Naive thymus-derived CD8-positive, alpha-beta T cell (primary cell): ENCODE measurements at places on chromosomes 11 and 22. TPM values are rescaled to one million over a fixed set of nuclear protein-coding genes. Genes with fewer than 3 reads are reported as not detected.

DNA sequence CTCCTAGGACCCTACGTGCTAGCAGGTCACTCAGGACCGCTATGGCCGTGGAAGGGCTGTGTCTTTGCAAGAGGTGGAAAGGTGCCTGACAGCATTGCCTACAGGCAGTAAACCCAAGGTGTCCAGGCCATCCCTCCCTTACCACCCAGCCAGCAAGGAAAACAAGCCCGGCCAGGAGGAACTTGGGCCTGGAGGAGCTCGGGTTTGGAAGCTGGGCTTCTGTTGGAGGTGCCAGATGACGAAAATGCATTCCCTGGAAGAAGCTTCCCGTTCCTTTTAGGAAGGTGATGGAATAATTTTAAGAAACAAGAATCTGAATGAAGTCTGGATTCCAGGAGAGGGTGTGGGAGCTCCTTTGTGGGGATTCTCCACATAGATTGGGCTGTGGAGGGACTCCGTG lies 23.6 kb downstream of the FBLN1 start:
- no peaks in the 10 kb centered on the region for H3K27me3 ChIP-seq
- H3K27ac ChIP-seq: no peak overlapping the region
- no peak for DNase-seq
- no peaks in the 10 kb centered on the region for H3K4me1 ChIP-seq

The PHF21B gene
- total RNA-seq: not detected

GRCh38 chr22:46491946-46492345 lies 45.5 kb downstream of the CELSR1 start:
- no peak overlapping the region for H3K4me3 ChIP-seq
- peaks cover 12% of the 10 kb centered on the region for H3K27me3 ChIP-seq
- H3K4me1 ChIP-seq: no peaks in the 10 kb centered on the region
- no peaks in the 10 kb centered on the region for H3K36me3 ChIP-seq

DNA sequence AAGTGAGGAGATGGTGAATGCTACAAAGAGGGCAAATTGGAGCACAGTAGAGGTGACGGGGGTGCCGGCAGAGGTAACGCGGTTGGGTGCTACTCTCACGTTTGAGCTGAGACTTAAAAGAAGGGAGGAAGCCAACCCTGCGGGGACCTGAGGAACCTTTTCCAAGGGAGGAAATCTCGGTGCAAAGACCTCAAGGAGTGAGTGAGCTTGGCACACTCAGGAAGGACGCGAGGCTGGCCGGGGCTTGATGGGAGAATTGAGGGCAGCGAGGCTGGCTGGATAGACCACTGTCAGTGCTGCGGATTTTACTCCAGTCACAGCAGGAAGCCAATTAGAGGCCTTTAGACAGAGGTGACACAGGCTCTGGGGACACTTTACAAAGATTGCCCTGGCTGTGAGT lies 25.0 kb downstream of the TSKU start:
- no peak overlapping the region for H3K4me3 ChIP-seq
- DNase-seq: no peak
- H3K36me3 ChIP-seq: no peaks in the 10 kb centered on the region
- H3K4me1 ChIP-seq: peaks cover 38% of the 10 kb centered on the region

DNA sequence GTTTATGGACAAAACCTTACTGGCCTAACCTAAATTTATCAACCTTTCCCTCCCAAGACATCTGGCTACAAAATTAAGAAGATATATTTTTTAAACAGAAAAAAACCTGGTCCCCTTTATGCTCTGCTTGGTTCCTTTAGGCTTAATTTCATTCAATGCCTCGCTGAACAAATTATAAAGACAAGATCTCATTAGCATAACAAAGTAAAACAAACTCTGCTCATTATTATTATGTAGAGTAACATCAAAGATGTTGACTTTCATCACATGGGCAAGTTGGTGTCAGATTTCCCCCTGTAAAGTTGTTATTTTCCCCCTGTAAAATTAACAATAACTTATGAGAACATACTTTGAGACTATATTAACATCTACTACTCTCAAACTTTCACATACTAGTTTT lies 11.0 kb downstream of the RRAS2 start:
- H3K27ac ChIP-seq: no peak overlapping the region
- H3K36me3 ChIP-seq: no peaks in the 10 kb centered on the region
- no peak for DNase-seq

DNA sequence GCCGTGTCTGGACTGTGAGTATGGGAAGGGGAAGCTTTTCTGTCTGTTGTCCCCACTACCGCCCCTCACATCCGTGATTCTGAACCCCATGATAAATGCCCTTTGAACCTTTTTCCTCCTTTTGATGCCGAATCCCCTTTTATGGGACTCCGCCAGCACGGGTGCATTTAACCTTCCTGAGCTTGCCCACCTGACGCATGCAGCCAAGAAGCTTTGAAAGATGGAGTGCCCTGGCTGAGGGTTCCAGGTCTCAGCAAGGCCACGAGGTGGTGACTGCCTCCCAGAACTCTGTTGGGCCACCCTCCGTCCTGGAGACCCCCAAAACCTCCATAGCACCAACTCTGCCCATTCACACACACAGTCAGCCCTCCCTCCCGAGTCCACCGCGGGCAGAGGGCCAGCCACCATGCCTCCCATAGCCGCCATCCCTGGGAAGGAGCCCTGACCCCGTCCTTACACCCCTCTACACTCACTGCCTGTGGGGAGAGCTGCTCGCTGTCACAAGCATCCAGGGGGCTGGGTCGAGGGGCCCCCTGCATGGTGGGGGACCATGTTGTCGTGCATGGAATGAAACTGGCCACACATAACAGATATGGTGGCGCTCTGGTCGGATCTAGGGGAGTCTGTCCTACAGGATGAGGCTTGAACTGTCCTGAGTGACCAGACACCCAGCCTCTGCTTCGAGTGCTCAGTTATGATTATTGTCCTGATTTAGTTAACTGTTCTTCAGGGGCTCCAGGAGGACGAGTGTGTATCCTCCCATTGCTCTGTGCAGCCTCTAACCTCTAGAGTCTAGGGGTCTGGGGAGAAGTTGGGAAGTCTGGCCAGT lies 822 bp upstream of the COMT start:
- DNase-seq: no peak
- peak overlapping the region; percentile 94 for H3K27ac ChIP-seq
- peaks cover 23% of the 10 kb centered on the region for H3K4me1 ChIP-seq
- peaks cover 22% of the 10 kb centered on the region for H3K36me3 ChIP-seq

DNA sequence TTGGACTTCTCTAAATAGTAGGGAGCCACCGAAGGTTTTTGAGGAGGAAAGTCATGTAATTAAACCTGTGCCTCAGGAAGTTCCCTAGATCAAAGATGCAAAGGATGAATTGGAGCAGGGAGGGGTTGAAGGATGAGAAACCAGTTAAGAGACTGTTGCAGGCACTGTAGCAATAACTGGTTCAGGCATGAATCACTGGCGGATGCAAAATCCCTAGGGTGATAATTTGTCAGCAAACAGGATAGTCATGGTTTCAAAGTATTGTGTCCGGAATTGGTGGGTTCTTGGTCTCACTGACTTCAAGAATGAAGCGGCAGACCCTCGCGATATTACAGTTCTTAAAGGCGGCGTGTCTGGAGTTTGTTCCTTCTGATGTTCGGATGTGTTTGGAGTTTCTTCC lies 19.9 kb downstream of the TRIOBP start:
- peaks cover 10% of the 10 kb centered on the region for H3K36me3 ChIP-seq
- DNase-seq: no peak
- no peak overlapping the region for H3K27ac ChIP-seq

DNA sequence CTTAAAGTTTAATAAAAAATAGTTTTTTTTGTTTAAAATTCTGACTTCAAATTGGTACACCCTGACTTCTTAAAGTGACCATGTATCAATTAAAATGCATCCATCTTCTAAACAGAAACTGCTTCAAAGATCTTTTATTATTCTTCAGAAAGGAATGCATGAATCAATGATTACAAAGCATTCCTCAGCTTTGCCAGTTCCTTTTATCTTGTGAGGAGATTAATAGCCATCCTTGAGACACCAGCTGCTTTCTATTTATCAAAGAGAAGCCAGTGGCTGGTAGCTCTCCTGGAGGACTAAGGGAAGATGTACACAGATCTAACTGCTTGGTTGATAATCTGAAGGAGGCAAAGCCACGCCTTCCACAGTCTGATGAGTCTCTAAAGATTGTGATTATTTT lies 2222.5 kb downstream of the LRRC4C start:
- no peaks in the 10 kb centered on the region for H3K4me1 ChIP-seq
- H3K27ac ChIP-seq: no peak overlapping the region
- no peaks in the 10 kb centered on the region for H3K27me3 ChIP-seq
- no peak overlapping the region for H3K4me3 ChIP-seq

- H3K27me3 ChIP-seq: peaks cover 64% of the 10 kb centered on the region
- H3K27ac ChIP-seq: peak overlapping the region; percentile 29
- peaks cover 10% of the 10 kb centered on the region for H3K4me1 ChIP-seq
- H3K4me3 ChIP-seq: peak overlapping the region; percentile 85
- no peak for DNase-seq
Observed at GRCh38 chr11:66728038-66728692, 851 bp downstream of the SPTBN2 start.

- no peaks in the 10 kb centered on the region for H3K36me3 ChIP-seq
- DNase-seq: no peak
- no peaks in the 10 kb centered on the region for H3K4me1 ChIP-seq
- no peak overlapping the region for H3K4me3 ChIP-seq
Observed at GRCh38 chr11:30192620-30193019, 38.2 kb upstream of the FSHB start.

- no peak overlapping the region for H3K4me3 ChIP-seq
- H3K4me1 ChIP-seq: no peaks in the 10 kb centered on the region
- DNase-seq: no peak
- no peaks in the 10 kb centered on the region for H3K27me3 ChIP-seq
Observed at GRCh38 chr11:78298291-78298771, 109.6 kb downstream of the USP35 start.

GRCh38 chr11:90646706-90647105 lies 423.9 kb upstream of the CHORDC1 start:
- H3K4me1 ChIP-seq: no peaks in the 10 kb centered on the region
- DNase-seq: no peak
- no peaks in the 10 kb centered on the region for H3K36me3 ChIP-seq

The TMEM191B gene
- 12.4 TPM for total RNA-seq

DNA sequence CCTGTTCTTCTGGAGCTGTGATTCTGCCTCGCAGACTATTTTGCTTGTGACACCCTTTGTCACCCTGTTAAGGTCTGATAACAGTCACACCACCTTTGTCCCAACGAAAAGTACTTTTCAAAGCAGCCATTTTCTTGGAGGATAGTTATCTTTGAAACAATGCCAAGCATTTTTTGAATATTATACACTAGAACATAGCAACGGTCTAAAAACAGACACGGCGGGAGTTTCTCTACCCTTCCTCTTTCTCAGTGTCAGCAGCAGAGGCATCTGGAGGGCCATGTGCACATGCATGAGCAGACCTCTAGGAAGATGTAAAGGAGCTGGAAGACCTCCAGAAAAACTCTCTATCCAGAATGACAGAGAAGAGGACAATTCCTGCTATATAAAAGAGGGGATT lies 86.5 kb downstream of the TRPC6 start:
- no peak for DNase-seq
- no peaks in the 10 kb centered on the region for H3K27me3 ChIP-seq
- H3K4me3 ChIP-seq: no peak overlapping the region
- no peak overlapping the region for H3K27ac ChIP-seq
- H3K4me1 ChIP-seq: no peaks in the 10 kb centered on the region
- H3K36me3 ChIP-seq: no peaks in the 10 kb centered on the region

DNA sequence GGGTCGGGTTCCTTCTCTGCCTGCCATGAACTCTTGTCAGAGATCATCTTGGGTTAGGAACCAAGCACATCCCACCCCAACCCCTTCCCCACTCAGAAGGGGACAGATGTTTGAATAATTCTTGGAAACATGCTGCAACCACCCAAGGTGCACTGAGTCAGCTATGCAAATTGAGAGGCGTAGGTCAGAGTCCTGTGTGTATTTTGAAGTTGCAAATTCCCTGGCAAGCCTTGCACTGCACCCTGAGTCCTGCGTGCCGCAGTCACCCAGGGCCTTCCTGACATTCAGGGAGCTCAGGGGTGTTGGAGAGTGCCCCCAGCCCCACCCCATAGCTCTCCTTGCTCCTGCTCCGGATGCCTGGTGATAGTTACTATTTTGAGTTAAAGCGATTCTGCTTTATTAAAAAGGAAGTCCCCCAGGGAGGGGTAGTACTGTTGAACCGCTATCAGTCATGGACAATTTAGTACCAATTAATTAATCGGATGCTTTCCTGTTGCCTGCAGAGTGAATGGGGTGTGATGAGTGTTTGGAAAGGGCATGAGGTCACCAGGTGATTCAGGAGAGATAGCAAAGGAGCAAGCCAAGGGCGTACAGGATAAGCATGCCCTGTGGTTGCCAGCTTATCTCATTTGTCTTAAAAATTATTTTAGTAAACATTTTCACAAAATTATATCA lies 123.7 kb downstream of the GRIK4 start:
- DNase-seq: no peak
- peaks cover 8% of the 10 kb centered on the region for H3K27me3 ChIP-seq
- H3K27ac ChIP-seq: no peak overlapping the region
- no peaks in the 10 kb centered on the region for H3K4me1 ChIP-seq

DNA sequence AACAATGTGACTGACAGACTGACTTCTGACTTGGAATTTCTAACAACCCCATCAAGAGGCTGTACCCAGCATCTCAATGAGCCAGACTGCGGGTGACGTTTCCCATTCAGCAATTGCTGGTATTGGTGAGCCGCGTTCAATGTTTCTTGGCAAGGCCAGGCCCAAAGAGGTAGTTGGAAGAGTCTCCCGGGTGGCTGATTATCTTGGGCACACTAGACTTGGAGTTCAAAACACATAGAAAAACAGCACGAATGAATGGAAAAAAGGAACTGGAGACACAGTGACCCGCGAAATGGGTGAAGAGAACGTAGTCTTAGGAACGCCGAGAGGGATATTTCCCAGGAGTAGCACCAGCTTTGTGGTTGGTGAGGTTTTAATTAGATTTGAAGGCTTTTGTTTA lies 115.7 kb downstream of the RPS6KA4 start:
- peaks cover 5% of the 10 kb centered on the region for H3K27me3 ChIP-seq
- DNase-seq: no peak
- no peaks in the 10 kb centered on the region for H3K36me3 ChIP-seq
- peaks cover 2% of the 10 kb centered on the region for H3K4me1 ChIP-seq
- H3K27ac ChIP-seq: no peak overlapping the region

DNA sequence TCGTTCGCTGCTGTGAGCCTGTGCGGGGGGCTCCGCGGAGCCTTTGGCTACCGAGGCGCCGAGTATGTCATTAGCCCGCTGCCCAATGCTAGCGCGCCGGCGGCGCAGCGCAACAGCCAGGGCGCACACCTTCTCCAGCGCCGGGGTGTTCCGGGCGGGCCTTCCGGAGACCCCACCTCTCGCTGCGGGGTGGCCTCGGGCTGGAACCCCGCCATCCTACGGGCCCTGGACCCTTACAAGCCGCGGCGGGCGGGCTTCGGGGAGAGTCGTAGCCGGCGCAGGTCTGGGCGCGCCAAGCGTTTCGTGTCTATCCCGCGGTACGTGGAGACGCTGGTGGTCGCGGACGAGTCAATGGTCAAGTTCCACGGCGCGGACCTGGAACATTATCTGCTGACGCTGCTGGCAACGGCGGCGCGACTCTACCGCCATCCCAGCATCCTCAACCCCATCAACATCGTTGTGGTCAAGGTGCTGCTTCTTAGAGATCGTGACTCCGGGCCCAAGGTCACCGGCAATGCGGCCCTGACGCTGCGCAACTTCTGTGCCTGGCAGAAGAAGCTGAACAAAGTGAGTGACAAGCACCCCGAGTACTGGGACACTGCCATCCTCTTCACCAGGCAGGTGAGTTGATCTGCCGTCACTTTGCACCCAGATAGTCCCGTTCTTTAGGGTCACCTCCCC lies 1.0 kb downstream of the ADAMTS15 start:
- no peak for DNase-seq
- no peak overlapping the region for H3K27ac ChIP-seq
- peaks cover 3% of the 10 kb centered on the region for H3K4me1 ChIP-seq
- H3K27me3 ChIP-seq: peaks cover 45% of the 10 kb centered on the region
- H3K4me3 ChIP-seq: peak overlapping the region; percentile 50
- no peaks in the 10 kb centered on the region for H3K36me3 ChIP-seq

The ANO3 gene
- not detected for total RNA-seq
